ENCODE measurements at places on chromosomes 1 and 21.

DNA sequence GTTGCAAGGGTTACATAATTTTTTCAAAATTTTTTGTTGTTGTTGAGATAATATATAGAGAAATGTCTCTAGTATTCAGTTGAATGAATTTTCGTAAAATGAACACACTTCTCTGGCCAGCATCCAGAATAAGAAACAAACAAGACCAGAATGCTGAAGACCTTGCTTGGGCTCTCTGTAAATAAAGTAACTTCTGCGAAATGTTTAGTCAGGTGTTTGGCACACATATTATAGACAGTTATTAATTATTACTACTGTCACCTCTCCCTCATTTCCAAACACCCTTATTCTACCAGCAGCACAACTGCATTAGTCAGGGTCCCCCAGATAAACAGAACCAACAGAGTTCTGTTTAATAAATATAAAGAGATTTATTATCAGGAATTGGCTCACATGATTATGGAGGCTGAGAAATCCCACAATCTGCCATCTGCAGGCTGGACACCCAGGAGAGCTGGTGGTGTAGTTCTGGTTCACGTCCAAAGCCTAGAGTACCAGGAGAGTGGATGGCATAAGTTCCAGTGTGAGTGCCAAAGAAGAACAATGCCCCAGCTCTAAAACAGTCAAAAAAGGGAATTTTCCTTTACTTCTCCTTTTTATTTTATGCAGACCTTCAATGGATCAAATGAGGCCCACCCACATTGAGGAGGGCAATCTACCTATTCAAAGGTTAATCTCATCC, 44.1 kb upstream of the KCND3 start:
- DNase-seq = no peak

DNA sequence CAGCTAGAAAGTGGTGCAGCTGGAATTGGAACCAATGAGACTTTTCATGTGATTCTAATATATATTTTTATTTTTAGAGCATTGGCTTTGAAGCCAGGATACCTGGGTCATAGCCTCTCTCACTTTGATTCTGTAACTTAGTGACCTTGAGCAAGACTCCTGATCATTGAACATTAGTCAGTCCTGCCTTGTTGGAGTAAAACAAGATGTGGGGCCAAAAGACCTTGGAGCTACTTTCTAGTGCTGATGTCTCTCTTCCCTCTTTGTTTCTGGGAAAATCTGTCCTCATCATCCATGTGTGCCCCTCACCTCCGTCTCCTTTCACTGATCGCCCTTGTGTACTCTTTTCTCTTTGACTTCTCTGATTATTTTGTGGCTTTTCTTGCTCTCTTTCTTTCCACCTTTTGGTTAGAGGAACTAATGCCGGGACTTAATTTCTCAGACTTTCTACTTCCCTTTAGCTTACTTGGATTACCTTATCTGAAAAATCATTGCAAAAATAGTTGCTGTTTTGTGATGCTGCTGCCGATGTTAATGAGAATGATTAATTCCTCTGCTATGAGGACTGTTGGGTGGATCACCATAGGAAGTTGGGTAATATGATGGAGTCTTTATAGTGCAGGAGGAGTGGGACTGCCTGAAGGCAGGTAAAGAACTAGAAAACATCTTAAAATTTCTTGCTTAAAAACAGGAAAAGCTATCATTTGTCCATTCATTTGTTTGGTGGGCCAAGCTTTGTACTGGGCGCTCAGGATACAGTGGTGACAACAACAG, 72.0 kb downstream of the NOS1AP start:
- no peak for DNase-seq

DNA sequence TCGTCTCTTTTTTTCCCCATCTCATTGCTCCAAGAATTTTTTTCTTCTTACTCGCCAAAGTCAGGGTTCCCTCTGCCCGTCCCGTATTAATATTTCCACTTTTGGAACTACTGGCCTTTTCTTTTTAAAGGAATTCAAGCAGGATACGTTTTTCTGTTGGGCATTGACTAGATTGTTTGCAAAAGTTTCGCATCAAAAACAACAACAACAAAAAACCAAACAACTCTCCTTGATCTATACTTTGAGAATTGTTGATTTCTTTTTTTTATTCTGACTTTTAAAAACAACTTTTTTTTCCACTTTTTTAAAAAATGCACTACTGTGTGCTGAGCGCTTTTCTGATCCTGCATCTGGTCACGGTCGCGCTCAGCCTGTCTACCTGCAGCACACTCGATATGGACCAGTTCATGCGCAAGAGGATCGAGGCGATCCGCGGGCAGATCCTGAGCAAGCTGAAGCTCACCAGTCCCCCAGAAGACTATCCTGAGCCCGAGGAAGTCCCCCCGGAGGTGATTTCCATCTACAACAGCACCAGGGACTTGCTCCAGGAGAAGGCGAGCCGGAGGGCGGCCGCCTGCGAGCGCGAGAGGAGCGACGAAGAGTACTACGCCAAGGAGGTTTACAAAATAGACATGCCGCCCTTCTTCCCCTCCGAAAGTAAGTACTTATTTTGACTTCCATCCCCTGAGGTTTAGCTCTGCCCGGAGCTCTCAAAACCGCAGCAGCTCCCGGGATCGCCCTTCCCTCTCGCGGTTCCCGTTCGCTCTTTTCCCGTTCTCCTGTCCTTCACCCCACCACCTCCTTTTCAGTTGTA, 1.5 kb downstream of the TGFB2 start:
- DNase-seq = no peak

DNA sequence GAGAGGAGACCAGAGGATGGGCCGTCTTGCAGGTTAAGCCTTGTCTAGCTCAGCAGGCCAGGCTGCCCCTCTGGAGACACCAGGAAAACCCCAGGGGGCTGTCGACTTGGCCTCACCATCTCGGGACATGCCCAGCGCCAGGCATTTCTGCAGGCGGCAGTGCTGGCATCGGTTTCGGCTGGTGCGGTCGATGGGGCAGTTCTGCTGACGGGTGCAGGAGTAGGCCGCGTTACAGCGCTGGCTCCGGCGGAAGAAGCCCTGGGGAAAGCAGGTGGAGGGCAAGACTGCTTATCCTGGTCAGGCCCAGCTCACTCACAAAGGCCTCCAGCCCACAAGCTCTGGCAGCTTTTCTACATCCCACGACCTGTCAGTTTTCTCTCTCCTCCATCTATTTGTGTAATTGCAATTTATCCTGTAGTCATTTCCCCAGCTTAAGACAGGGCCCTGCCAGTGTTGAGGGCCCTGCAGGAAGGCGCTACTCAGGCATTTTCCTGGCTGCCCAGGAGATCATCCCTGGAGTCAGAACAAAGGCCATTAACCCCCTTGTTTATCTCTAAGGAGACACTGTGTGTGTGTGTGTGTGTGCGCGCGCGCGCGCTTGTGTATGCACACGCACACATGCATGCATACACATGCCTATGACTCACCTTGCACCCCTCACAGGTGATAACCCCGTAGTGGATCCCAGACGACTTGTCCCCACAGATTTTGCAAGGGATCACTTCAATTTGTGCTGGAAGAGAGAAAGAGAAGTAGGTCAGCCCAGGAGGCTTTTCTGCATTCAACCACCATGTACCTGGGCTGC, 11.5 kb upstream of the LINGO4 start:
- no peak for DNase-seq

GRCh38 chr1:234601301-234602017, 8.5 kb downstream of the IRF2BP2 start:
- DNase-seq = no peak

GRCh38 chr1:107976836-107977235, 11.9 kb upstream of the VAV3 start:
- DNase-seq = no peak

GRCh38 chr1:41738006-41738405, 180.7 kb downstream of the HIVEP3 start:
- no peak for DNase-seq

- DNase-seq = no peak
These were observed 83.7 kb downstream of the HLCS start for GRCh38 chr21:36882776-36883175.

DNA sequence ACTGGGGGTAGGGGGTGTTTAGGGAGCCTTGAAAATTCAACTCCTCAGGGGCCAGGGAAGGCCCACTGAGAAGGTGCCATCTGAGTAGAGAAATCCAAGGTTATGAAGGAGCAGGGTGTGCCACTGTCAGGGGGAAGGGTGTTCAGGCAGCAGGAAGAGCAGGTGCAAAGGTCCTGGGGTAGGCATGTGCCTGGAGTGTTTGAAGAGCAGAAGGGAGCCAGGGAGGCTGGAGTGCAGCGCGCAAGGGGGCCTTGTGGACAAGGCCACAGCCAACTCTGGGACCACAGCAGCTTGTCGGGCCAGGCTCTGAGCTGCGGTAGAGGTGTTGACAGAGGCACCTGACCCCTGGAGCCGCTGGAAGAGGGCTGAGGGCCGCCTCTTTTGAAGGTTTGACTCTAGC, 19.3 kb downstream of the ACTL8 start:
- DNase-seq = no peak

GRCh38 chr21:36606287-36606982, 92.5 kb upstream of the SIM2 start:
- DNase-seq = no peak

- no peak for DNase-seq
These were observed 44.8 kb upstream of the KAZN start for GRCh38 chr1:14553711-14554110.

DNA sequence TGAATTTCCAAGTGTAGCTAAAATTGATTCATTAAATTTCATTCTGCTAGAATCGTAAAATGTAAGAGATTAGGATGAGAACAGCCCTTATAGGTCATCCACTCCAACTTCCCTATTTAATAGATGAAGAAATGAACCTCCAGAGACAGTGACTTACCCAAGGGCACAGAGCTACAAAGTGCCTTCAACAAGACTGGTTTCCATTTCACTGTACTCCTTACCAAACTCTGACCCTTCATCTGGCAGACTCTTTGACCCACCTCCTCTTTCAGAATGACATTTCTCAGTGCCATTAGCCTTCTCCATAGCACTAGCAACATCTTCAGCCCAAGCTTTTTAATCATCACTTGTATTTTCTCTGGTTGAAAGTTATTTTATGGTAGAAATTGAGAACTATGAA, 161.3 kb downstream of the NEK7 start:
- DNase-seq = no peak
